ENCODE measurements at places on chromosomes 11 and 22.
A peak's percentile ranks its signal among the peaks of the same experiment; 100 is the strongest.

GRCh38 chr22:48866906-48867681, 960.6 kb downstream of the BRD1 start:
- no peak for DNase-seq

GRCh38 chr22:40175611-40176244, 2.0 kb upstream of the TNRC6B start:
- DNase-seq = no peak

DNA sequence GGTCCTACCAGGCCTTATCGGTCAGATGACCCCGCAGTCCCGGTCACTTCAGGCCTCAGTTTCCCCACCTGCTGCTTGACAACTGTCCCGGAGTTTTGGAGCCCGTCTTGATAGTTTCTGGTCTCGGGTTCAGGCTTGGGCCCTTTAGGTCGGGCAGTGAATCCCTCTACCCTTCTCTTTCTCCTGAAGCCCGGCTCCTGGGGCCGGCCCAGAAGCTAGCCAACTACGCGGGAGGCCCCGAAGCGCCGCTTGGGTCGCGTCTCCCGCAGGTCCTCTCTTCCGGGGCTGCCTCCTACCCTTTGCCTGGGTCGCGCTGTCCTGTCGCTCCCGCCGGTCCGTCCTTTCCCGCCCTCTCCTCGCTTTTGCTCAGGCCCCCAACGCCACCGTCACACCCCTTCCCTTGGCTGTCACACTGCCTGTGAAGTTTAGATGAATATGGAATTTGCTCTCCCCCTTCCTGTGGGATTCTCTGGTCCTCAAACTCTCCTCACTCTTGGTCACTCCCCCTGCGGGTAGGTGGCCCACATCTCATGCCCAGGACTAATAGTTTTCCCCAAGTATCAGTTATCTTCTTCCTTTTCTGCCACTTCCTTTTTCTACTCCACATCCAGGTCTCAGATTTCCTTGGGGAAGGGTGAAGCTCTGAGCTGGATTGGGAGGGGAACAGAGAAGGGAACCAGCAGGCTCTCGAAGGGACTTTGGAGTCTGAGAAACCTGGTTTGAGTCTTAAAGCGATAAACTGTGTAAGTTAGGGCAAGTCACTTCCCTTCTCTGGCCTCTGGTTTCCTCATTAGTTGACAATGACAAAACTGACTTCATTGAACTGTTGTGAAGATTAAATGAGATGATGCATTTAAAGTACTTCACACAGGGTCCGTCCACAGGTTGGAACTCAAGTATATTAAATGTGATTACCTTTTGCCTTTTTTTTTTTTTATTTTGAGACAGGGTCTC, 790 bp downstream of the RAB1B start:
- DNase-seq = peak; percentile 34

DNA sequence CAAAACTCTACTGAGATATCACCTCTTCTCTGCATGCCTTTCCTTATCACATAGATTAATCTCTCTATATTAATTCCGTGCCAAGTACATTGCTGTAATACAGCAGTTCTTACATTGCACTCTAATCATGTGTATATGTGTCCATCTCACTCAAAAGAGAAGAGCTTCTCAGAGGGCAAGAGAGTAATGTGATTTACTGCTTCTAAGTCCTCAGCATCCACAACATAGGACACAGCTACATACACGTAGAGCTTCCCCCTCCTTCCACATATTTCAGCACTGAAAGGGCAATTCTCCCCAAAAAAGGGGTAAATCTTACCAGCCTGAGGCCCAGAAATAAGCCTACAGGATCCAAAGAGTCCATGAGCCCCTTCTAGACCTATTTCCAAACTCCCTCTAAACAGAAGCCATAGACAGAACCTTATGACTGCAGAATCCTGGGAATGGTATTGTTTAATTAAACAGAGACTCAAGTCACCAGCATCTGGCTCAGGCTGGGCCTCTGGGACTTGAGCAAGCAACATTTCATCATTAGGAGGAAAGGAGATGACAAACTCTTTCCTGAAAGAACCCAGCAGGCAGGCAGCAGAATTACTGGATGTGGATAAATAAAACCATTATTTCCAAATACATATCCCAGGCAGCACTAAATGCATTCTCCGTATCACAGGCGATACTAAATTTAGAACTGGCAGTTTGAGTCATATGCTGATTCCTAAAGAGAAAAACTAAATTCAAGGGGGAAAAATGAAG, 87.2 kb downstream of the KCNC1 start:
- DNase-seq = no peak

DNA sequence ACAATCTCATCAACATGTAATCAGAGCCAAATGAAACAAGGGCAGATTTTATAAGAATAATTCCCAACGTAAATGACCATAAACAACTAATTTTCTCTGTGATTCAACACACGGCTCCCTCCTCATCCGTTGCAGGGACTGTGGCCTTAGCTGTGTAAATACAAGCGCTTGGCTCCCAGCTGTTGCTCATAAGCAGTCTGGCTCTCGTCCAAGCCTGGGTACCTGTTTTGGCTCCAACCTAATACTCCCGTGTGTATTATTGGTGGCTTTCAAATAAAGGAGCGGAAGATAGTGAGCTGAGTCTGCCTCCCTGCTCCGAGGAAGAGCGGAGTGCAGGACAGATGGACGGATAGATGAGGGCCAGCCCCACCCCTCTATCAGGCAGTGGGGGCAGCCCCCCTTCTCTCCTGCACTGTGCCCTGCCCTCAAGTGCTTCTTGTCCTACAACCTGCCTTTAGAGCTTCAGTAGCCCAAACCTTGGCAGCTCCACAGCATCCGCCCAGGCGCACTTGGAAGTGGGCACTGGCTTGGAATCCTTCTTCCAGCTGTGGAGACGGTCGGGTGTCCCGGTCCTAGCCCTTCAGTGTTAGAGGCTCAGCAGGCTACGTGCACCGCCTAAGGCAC, 670.9 kb downstream of the BRD1 start:
- DNase-seq = no peak

DNA sequence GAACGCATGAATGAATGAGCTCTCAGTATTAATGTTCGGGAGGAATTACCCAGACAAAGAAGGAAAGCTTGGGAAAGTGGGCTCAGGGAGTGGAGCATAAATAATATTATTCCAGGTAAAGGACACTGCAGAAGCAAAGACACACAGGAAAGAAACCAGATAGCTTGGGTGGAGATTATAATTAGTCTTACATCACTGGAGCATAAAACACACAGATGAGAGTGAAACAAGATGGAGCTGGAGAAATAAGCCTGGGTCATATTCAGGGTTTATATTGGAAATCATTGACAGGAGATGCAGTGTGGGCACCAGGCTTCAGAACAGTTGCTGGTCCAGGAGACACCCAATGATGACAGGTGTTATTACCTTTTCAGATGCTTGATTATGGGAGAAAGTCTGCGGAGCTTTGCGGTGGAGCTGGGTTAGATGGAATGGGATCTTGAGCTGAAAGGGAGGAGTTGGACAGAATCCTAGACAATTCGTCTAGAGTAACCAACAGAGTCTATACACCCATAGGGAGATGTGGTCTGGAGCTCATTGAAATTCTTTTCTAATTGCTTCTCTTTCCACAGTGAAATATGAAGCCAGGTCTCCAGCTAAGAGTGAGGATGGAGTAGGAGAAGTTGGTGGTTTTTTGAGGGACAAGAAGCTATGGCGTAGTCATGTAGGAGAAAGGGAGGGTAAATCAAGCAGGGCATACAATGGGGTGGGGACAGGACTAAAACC, 227.2 kb downstream of the FAM76B start:
- DNase-seq = no peak

DNA sequence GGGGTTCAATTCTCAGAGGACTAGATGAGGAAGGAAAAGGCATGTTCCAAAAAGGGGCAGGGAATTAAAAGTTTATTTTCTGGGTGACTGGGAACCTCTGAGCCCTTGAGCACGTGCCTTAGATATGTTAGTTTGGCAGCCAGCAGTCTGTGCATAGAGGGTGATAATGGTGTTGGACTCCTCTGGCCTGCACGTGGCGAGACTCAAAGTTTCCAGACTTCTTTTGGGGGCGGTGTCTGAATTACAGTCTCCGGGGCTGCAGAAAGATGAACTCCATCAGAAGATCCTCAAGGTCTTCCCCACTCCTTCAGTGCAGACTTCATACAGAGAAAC, 861 bp upstream of the ZNRF3 start:
- no peak for DNase-seq

DNA sequence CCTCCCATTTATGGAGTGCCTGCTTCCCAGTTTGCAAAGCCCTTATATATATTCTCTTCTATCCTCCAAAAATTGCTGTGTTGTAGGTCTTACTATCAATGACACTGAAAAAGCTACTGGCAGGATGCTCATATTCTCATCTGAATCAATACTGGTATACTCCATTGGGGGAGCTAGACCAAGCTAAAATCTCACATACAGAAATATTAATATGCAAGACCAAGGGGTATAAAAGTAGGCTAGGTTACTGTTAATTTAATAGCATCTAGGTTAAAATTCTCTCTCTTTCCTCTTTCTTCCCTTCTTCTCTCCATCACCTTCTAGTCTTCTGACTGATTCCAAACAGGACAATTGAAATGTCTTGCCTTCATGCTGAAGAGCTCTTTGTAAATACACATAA, 17.1 kb upstream of the BDNF start:
- no peak for DNase-seq

GRCh38 chr22:29979777-29980321, 96.9 kb downstream of the MTMR3 start:
- DNase-seq = peak; percentile 21

GRCh38 chr11:125603207-125603606, 10.6 kb downstream of the STT3A start:
- DNase-seq = no peak

- DNase-seq = no peak
Observed at GRCh38 chr11:41222236-41222635, 237.2 kb downstream of the LRRC4C start.

DNA sequence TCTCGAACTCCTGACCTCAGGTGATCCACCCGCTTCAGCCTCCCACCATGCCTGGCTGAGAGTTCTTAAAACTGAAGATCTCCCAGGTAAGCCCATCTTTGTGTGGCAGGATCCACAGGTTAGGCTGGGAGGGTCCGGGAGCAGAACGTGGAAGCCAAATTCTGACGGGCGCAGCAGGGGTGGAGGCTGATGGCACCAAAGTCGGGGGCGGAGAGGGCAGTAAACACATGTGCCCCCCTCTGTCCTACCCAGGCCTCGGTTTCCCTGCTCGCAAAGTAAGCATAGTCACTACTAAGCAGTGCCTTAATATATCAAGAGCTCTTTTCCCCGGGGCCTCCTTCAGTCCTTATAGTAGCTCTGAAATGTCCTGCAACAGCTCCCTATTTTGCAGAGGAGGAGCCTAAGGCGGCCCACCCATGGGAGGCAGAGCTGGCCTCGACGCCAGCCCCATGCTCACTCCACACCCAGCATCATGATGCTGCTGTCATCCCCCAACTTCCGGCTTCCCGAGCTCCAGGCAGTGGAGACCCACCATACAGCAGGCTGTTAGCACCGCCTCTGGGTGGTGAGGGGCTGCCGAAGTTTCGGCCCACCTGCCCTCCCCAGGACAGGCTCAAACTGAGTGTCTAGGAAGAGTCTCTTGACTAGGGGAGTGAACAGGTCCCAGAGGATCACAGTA, 230.0 kb downstream of the CTTN start:
- no peak for DNase-seq

- no peak for DNase-seq
Observed at GRCh38 chr11:12272821-12273617, 104.4 kb upstream of the PARVA start.

DNA sequence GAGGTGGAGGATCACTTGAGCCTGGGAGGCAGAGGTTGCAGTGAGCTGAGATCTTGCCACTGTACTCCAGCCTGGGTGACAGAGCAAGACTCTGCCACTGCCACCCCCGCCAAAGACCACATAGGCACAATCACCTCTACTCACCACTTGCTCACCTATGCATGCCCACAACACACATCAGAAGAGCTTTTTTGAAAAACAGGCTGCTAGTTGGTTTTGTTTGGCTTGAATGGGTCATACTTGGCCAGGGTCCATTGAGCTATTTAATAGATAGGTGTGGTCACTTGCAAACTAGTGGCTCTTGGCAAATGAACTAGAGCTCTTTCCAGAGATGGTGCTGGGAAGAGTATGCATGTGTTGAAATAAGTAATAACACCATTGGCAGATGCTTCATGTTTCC, 80.1 kb downstream of the EMSY start:
- DNase-seq = no peak

DNA sequence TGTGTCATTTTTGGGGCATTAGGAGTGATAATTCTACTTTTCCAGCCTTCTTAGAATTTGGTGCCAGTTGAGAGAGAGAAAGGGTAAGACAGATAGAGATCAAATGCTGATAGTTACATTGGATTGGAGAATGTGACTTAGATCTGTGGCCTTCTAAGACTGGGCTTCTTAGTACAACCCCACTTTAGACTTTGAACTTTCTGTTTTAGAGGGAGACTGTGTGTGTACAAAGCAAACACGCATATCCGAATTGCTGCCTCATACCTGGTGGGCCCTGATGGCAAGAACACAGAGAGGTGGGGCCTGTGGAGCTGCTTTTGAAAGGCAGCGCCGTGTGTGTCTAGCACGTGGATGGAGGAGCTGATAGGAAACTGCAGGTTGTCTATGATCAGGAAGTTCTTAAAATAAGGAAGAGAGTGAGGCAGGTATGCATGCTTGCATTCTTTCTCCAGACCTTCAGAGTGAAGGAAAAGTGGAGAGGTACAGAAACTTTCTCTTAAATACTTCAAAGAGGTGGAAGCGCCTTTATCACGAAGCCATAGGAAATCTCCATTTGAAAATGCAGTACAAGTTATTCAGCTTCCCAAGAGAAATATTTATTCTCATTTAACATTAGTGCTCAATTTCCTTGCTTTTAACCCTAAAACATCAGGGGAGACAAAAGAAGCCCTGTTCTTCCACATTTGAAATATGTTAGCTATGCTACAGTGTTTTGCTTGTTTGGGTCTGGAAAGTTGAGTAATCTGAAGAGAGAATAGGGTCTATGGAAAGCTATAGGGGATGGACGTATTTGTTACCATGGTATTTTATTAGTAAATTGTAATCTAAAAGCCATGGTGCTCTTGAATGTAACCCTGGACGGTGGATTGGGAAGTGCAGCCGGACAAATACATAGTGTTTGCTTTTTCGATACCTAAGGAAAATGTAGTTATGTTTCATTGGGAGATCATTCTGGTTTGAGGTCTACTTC, 13.7 kb downstream of the PDHX start:
- DNase-seq = no peak

DNA sequence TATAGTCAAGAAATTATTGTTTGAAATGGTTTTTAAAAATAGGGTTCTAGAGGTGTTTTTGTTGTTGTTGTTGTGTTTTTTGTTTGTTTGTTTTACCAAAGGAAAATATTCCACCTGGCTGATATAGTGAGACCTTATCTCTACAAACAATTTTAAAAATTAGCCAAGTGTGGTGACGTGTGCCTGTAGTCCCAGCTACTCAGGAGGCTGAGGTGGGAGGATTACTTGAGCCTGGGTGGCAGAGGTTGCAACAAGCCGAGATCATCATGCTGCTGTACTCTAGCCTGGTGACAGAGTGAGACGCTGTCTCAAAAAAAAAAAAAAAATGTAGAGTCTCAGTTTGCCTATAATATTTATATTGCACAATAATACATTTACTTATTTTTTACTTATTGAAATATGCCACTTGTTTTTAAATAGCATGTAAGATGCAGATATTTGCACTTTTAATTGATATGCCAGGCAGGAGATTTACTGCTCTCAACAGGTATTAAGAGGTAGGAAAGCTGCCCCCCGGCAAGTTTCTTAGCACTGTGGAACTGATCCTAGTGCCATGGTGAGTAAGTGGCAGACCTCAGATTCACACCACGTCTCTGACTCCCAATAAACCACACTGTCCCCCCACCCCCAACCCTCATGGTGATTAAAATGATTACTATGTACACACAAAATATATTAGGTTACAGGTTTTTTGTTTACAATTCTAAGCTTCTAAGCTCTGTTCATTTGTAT, 157.4 kb downstream of the TEAD1 start:
- no peak for DNase-seq
